ENCODE measurements at places on chromosomes 1 and 21.

GRCh38 chr1:240936911-240937668 is 325.1 kb upstream of the GREM2 start:
- no peak for DNase-seq

DNA sequence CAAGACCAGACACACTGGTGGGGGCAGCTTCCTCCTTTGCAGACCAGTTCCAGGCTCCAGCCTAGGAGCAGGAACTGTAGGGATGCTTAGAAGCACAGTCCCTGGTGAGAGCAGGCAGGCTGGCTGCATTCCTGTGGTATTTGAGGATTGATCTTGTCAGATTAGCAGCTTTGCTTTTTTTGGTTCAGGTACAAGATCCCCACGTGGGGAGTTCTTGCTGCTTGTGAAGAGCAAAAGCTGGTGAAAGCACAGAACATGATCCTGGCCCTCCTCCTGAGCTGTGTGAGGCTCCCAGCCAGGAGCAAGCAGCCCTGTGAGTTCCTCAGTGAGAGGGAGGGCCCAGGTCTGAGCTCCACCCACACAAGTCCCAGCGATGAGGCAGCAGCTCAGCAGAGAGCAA is 75.3 kb upstream of the ARTN start:
- peak; percentile 25 for DNase-seq

DNA sequence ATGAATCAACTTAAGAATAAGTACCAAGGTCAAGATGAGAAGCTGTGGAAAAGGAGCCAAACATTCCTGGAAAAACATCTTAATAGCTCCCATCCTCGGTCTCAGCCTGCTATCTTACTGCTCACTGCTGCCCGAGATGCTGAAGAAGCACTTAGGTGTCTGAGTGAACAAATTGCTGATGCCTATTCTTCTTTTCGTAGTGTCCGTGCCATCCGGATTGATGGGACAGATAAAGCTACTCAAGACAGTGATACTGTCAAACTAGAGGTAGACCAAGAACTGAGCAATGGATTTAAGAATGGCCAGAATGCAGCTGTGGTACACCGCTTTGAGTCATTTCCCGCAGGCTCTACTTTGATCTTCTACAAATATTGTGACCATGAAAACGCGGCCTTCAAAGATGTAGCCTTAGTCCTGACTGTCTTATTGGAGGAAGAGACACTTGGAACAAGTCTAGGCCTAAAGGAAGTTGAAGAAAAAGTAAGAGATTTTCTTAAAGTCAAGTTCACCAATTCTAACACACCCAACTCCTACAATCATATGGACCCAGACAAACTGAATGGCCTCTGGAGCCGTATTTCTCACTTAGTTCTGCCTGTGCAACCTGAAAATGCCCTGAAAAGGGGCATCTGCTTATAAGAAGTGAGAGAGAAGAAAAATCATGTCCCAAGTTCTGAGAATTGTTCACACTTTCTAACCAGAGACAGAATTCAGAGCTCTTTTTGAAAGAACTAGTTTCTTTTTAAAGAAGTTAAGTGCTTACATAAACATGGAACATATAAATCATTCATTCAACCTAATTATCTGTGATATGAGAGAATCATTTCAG is 35.7 kb downstream of the TOR1AIP1 start:
- no peak for DNase-seq

- no peak for DNase-seq
Observed at GRCh38 chr1:160177231-160177630, 13.1 kb upstream of the CASQ1 start.

GRCh38 chr1:153087652-153088051 is 6.7 kb downstream of the SPRR2E start:
- DNase-seq = no peak

GRCh38 chr1:229088711-229089110 is 182.2 kb upstream of the RAB4A start:
- DNase-seq = no peak

DNA sequence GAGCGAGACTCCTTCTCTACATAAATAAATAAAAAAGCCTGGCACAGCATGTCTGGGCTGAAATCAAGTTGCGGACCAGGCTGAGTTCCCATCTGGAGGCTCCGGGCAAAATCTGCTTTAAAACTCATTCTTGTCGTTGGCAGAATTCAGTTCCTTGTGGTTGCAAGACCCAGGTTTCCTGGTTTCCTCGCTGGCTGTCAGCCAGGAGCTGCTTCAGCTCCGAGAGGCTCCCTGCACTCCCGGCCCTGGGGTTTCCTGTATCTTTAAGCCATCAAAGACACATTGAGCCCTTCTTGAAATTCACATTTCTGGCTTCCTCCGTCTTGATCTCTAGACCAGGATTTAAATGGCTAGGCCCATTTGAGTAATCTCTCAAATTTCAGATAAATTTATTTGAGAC is 20.6 kb upstream of the SCCPDH start:
- no peak for DNase-seq

- no peak for DNase-seq
Observed at GRCh38 chr21:38986806-38987632, 181.3 kb downstream of the ETS2 start.

DNA sequence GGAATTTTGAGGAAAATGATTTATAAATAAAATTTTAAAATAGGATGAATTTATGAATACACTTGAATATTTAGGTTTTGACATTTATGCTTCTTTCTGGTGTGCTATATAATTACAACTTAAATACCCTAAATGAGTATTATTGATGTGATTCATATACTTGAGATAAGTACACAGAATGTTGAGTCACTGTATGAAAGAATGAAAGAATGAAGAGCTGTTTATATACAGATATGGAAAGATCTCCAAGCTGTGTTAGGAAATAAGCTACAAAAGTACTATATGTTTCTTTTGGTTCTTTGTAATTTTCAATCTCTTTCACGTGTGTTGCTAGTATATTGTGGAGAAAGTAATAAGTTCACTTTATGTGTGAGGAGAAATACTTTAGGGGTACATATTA is 147.2 kb downstream of the RASAL2 start:
- DNase-seq = no peak

DNA sequence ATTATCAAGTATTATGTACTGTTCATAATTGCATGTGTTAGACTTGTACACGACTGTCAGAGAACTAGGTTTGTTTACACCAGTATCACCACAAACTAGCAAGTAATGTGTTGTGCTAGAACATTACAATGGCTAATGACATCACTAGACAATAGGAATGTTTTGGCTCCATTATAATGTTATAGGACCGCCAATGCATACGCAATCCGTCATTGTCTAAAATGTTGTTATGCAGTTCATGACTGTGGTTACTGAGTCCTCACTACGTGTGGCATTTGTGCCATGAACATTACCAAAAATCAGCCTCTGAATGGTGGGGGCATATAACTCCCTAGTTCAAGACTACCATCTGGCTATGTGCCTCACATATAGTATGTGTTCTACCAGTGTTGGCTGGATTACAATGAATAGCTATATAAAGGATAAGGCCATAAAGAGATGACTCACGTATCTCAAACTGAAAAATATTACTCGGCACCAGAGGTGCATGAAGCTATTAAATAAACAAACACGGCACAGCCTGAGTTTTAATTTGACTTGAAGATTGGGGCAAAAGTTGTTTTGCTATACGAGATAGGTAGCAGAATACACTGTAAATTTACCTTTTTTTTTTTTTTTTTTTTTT is 89.1 kb upstream of the COL24A1 start:
- DNase-seq = no peak

DNA sequence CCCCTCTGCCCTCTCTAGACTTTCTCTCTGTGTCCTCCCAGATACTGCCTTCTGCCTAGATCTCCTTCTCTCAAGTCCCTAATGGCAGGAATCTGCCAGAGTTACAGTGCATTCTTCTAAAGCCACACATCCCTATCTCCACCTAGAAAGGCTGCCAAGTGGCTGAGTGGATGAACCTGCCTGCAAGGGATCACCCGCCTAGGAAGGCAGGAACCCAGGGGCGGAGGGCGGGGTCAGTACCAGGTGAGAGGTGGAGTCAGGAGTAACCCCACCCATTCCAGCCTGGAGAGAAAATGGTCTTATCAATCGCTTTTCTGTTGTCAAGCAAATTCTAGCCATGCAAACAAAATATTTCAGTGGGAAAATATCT is 60.8 kb downstream of the BCAR3 start:
- DNase-seq = no peak

GRCh38 chr21:31294691-31295090 is 49.4 kb downstream of the TIAM1 start:
- DNase-seq = no peak

DNA sequence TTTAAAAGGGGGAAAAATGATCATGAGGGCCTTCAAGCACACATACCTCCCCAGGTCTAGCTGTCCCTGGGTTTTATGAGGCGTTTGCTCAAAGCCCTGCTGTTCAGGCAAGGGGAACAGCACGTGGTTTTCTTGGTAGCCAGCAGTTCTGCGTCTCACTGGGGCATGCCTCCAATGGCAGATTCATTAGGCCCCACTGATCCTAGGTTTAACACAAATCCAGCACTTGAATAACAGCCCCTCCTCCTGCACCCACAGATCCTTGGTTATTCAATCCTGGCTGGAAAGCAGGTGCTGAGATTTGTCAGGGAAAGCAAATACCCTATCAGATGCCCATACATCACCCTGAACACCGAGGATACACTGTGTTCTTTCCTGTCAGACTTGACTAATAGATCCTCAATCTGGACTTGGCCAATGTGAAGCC is 106.4 kb downstream of the ZC3H11B start:
- DNase-seq = no peak

GRCh38 chr1:22327411-22327810 is 124.2 kb upstream of the ZBTB40 start:
- DNase-seq = no peak

GRCh38 chr1:44831516-44831915 is 11.5 kb downstream of the PTCH2 start:
- no peak for DNase-seq

DNA sequence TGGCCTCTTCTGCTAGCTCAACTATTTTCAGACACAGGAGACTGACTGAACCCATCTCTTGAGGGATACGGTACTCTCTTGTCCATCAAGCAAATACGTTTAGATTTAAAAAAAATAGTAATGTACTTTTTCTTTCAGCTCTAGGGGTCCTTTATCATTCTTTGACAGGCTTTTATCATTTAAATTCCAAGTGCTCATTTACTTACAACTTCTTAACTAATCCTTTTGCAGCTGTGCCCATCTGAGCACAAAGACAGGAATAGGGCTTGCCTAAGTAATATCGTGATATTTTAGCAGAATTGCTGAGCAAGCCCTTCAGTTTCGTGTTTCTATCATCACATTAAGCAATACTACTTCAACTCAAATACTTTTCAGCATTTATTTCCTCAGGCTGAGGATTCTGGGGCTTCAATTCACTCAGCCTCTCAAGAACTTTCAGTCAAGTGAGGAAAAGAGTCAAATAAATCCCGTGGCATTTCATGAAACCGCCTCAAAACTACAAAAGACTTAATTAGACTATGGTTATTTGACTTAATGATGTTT is 317.6 kb downstream of the BACH1 start:
- DNase-seq = no peak

DNA sequence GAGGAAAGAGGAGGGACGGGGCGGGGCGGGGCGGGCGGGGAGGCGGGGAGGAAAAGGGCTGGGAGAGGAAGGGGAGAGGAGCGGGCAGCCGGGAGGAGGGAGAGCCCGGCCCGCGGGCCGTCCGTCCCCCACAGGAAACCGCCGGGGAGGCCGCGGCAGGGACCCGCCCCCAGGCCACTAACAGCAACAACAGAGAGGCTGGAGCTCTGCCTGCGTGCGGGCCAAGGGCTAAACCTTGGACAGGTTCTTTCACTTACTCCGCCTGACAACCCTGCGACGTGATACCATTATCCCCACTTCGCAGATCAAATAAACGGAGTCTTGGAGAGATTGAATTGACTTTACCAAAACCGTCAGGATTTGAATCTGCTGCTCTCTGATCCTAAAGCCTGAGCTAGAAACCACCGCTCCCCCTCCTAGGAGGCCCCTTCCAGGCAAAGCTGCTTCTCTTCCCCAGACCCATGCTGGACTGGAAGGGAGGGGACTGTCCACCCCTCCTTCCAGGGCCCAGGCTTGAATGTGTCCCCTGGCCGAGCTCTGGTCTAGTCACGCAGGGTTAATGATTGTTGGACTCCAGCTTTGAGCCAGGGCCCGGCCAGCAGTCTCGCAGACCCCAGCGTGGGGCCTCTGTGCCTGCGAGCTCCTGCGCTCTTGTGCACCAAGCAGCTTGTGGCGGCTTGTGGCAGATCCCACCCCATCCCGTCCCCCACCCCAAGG is at the start of gene EVA1B:
Gene EVA1B (minus strand): TSS at position 10 of the 717 bp plus-strand sequence. CDS start 608 bp downstream, outside the sequence.
- DNase-seq = peak; percentile 89

DNA sequence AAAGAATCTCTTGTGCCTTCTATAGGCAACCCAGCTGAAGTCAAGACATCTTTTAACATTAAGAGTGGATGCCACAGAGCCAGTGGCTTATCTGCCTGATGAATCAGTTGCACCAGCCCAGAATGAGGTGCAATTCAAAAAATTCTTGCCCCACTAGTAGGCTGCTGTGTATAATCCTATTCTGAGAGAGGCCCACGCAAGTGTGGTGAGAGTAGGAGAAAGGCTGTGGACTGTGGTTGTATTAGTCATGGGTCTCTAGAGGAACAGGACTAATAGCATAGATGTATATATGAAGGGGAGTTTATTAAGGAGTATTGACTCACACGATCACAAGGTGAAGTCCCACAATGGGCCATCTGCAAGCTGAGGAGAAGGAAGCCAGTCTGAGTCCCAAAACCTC is 216.4 kb downstream of the LTN1 start:
- no peak for DNase-seq

DNA sequence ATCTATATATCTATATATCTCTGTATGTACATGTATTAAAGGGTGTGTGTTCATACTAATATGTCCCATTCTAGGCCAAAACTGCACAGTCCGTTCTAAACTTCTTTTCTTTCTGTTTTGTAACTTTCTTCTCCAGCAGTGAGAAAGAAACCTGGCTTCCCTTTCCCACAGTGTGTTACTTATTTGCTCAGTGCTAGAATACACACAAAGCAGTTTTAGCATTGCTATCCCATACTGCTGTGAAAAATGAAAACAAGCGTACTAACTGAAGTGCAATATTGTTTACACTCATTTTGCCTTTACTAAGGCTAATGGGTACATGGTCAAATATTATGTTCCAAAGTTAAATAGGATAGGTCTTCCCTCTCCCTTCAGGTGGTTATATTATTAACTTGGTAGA is 163.9 kb downstream of the LEPR start:
- DNase-seq = no peak

DNA sequence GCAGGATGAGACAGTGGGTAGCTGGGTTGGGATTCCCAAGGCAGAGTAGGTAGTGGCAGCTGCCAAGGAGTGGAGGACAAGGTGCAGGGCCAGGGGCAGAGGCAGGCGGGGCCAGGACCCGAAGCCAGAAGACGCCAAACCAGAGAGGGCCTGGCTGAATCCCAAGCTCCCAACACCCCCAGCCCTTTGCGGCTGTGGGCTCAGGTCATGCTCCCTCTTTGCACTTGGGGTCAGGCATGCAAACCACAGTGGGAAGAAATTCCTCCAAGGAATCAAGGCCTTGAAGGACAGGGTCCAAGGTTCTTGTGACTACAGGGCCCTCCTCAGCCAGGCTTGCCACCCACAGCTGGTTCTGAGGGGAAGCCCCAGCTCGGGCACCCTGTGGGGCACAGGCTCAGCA is 6.2 kb downstream of the C1orf210 start:
- no peak for DNase-seq

DNA sequence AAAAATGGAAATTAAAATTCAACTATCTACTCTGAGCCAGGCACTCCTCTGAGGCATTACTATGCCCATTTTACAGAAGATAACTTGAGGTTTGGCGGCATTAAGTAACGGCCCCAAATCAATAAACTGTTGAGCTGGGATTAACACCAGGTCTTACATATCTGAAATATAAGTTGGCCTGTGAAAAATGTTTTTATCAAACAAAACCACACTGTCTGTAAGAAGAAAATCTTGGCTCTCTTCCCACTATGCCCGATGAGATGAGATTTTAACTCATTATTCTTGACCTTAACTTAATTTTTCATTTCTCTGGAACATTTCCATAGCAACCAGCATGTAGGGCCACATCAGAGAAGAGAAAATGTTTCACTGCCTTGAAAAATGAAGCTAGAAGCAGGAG is 21.8 kb downstream of the RC3H1 start:
- no peak for DNase-seq

Measured in ovary (tissue), 10 donors.